SIG-M5 (cell line): ENCODE measurements at places on chromosomes 3 and 15.

GRCh38 chr3:56969851-56970250, 90.6 kb upstream of the SPATA12 start:
- no peak for DNase-seq

DNA sequence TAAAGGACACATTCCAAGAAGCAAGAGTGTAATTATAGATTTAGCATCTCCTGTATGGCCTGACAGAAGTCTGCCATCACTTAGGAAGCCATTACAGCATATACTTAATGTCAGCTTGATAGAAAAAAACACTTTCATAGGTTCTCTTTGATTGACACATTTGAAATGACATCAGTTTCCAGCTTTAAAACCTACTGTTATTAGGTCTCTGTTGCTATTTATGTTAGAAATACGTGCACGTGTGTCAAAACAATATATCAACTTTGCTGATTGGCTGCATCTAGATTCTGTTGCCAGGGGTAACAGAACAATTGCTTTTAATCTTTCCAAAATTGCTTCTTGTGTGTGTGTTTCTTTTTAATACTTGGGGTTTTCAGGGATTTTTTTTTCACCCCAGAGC, 389.3 kb upstream of the ATP11B start:
- DNase-seq, result no peak

DNA sequence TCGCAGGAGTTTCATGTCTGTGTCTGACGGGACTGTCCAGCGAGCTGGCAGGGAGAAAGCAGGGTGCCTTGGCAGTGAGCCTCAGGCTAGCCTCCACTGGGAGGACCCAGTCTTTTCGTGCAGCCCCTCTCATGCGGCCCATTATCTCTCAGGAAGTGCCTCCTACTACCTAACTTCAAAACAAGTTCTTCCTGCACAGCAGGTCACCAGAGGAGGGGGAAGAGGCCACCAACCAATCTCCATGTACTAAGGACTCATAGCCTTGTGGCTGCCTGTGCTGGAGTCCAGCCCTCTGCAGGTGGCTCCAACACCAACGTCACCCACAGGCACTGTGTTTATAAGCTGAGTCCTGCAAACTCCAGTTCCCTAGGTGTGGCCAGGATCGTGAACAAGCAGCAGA, 4.8 kb downstream of the VIPR1 start:
- DNase-seq, result no peak

DNA sequence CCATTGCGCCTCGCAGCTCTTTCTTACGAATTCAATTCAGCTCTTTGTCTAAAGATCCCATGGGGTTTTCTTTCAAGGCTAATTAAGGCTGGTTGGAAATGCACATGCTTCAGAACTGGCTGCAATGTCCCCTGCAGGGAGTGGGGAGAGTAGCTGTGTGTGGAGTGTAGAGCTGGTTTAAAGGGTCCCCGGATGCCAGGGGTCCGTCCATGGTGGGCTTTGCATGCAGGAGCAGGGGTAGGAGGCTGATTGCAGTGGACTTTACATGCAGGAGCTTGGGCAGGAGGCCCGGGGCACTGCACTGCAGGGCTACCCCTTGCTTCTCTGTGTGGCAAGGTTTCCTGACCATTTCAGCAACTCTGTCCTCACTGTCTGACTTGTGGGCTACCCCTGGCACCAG, 261.6 kb upstream of the LYSMD4 start:
- DNase-seq, result no peak

- no peak for DNase-seq
Observed at GRCh38 chr3:71082833-71083232, 500.7 kb downstream of the FOXP1 start.

GRCh38 chr3:40504636-40505430, 1.0 kb upstream of the ZNF620 start:
- DNase-seq, result no peak

DNA sequence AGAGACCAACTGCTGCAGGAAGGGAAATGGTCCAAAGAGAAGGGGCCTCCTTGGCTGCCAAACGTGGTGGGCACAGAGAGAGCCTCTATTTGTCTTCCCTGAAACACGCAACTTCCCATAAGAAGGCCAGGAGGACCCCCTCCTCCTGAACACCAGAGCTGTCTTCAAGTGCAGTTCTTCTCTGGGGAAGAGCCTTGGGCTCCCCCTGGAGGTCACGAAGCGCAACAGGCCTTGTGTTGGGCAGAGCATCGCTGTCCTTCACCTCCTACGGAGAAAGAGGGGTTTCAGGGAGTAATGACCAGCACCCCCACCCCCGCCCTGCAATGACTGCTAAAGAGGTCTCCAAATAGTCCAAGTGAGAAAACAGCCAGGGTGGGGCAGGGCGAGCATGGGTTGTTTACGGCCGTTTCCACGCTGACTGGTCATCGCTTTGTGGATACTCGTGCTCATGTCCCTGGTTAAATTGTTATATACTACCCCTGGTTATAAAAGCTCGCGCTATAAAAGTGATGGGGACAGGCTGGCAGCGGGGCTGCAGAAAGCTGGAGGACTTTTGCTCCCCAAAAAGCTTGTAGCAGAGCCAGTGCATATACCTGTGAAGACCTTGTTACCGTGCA, 397.5 kb upstream of the ATP10A start:
- no peak for DNase-seq
